ENCODE measurements at places on chromosomes 5 and 9. TPM values are rescaled to one million over a fixed set of nuclear protein-coding genes. Genes with fewer than 3 reads are reported as not detected.

DNA sequence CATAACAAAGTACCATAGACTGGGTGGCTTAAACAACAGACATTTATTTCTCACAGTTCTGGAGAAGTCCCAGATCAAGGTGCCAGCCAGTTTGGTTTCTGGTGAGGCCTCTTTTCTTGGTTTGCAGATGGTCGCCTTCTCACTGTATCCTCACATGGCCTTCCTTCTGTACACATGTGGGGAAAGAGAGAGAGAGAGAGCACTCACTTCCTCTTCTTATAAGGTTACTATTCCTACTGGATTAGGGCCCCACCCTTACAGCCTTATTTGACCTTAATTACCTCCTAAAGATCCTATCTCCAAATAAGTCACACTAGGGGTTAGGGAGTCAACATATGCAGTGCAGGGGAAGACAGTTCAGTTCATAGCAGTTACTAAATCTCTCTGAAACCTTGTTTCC, 205.6 kb upstream of the GDNF start:
- DNase-seq = no peak

GRCh38 chr5:131226899-131227298, 37.0 kb upstream of the CDC42SE2 start:
- DNase-seq = no peak

DNA sequence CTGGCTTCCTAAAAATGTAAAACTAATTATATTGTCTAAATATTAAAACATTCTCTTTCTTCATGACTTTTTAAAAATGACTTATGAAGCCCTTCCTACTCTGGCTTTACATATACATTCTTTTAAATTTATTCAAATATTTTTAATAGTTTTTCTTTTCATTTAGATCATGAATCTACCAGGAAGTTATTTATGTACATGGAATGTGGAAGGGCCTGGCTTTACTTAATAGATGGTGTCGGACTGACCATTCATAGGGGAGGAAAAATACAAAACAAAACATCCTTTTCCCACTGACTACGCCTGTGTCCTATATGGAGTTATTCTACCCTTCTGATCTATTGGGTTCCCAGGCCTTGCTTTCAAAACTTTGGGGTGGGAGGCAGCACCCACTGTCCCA, 129.8 kb downstream of the MACROH2A1 start:
- no peak for DNase-seq

Gene SPINK7
- total RNA-seq = not detected

DNA sequence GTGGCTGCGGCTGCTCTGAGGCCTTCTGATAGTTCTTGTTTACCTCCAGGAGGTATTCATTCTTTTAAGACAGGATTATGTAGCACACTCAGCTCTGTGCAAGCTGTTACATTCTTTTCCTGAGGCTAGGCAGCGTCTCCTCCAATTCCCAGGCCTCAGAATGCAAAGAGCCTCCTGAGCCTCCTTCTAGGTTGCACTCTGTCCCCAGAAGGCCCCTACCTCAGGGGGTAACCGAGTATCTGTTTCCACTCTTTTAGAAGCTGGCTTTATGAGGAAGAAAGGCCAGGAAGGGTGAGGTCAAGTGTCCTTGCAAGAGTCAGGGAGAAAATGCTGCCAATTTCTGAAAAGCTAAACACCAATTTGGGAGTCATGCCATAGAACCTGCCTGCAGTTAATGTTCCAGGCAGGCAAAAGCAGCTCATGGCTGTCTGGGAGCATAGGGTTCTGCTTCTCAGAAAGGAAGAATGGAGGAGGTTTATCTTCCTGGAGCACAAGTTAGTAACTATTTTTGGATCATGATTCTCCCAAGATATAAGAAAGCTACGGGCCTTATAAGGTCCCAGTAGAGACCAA, 178.9 kb downstream of the SEMA6A start:
- peak; percentile 19 for DNase-seq

GRCh38 chr9:118652258-118652657, 717.0 kb downstream of the BRINP1 start:
- DNase-seq = no peak

GRCh38 chr5:75368391-75368790, 31.4 kb downstream of the HMGCR start:
- no peak for DNase-seq

- peak; percentile 5 for DNase-seq
Measured at GRCh38 chr9:9326749-9327148, 1286.1 kb downstream of the PTPRD start.

- no peak for DNase-seq
Measured at GRCh38 chr9:91943478-91944470, 6.3 kb downstream of the ROR2 start.

GRCh38 chr5:58681943-58682342, 99.1 kb downstream of the RAB3C start:
- DNase-seq = no peak

Gene GFI1B
- not detected for total RNA-seq

GRCh38 chr5:37966871-37967270, 127.0 kb upstream of the GDNF start:
- no peak for DNase-seq

GRCh38 chr5:83404182-83404716, 67.3 kb upstream of the VCAN start:
- no peak for DNase-seq

GRCh38 chr9:2255128-2255527, 240.0 kb downstream of the SMARCA2 start:
- DNase-seq = no peak

Gene TSSK1B
- 0.18 TPM for total RNA-seq

Gene GRIN1
- total RNA-seq = not detected

Gene SLC34A3
- total RNA-seq = not detected

- no peak for DNase-seq
Measured at GRCh38 chr5:132808866-132809265, 4.2 kb upstream of the SOWAHA start.

DNA sequence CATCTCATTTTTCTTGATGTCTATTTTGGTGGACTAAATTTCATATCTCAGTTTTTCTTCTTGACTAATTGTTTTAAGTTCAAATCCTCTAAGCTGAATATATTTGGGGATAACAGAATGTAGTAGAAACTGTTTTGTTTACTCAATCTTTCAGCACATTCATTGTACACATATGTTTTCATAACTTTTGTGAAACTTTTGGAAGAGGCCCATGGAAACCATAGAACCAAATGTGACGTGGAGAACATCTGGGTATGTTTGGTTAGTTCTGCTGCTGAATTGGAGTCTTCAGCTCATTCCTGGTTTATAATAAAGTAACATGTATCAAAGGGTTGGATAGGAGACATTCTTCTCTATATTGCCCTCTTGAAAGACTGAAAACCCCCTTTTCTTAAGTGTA, 88.4 kb downstream of the CCDC171 start:
- no peak for DNase-seq

DNA sequence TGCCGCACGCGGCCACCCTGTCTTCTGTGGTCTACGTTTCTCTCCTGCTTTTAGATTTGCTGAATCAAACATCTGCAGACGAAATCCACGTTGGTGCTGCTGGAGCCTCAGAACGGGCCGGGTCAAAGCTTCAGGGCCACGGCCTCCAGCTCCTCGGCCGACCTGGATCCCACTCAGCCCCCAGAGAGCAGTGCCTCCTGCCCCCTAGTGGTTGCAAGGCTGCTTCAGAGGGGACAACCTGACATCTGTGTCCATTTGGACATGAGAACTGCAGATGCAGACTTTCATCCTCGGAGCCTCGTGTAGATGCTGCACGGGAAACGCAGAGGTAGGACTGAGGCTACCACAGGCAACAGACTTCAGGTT, 23.0 kb upstream of the SLC6A3 start:
- no peak for DNase-seq

Gene WNT8A
- total RNA-seq = not detected

- no peak for DNase-seq
Measured at GRCh38 chr9:34079181-34079580, 30.5 kb upstream of the UBAP2 start.

GRCh38 chr5:37222181-37222580, 27.0 kb downstream of the CPLANE1 start:
- DNase-seq = no peak

GRCh38 chr5:1731091-1731639, 68.5 kb downstream of the MRPL36 start:
- no peak for DNase-seq

Gene F2RL2
- total RNA-seq = 0.29 TPM

DNA sequence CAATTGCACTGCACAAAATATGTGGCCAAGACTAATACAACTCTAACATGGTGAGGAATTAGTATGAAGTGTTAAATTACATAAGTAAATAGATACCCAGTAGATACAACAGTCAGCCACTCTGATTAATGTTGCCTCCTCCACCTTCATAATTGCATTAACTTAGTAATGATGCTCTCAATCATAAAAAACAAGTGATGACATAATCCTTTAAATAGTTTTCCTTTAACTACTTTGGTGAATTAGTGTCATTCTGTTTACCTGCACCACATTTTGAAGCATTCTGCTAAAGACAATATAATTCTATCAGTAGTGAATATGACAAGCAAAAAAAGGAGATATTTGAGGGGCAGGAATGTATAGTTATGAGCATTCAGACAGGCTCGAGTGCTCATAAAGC, 265.9 kb upstream of the SLC24A2 start:
- no peak for DNase-seq

DNA sequence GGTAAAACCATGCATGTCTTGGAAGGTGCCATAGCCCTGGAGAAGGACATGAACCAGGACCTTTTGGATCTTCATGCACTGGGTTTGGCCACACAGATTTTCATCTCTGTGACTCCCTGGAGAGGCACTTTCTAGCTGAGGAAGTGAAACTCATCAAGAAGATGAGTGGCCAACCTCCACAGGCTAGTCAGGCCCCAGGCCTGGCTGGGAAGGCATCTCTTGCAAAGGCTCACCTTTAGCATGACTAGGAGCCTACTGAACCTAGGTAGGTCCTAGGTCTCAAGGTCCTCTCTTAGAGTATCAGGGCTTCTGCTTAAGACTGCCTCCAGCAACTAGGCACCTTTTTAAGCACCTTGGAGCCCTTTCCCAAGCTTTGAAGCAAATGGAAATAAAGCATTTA, 1448.7 kb upstream of the ACO1 start:
- DNase-seq = no peak

Gene CCDC112
- total RNA-seq = 39.1 TPM

Gene SPINK6
- not detected for total RNA-seq

- no peak for DNase-seq
Measured at GRCh38 chr5:172111852-172112225, 76.2 kb downstream of the STK10 start.

GRCh38 chr5:171316258-171317121, 7.4 kb downstream of the TLX3 start:
- peak; percentile 52 for DNase-seq

- no peak for DNase-seq
Measured at GRCh38 chr9:107175816-107176435, 107.2 kb upstream of the RAD23B start.

DNA sequence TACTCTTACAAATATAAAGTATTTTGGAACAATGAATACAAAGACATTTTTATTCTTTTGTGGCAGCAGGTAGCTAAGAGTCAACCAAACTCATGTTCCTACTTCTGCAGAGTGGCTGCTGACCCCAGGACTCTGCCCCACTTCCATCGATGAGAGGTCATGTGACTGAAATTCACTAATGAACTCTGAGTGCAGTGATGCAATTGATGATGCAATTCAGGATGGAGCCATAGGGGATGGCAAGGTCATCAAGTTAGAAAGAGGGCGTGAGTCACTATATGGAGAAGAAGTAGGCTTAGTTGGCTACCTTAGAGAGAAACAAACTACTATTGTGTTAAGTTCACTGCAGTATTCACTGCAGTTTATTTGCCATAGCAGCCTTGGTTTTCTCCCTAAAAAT, 340.4 kb downstream of the CTNND2 start:
- DNase-seq = no peak

Gene SPATA24
- 0.92 TPM for total RNA-seq

DNA sequence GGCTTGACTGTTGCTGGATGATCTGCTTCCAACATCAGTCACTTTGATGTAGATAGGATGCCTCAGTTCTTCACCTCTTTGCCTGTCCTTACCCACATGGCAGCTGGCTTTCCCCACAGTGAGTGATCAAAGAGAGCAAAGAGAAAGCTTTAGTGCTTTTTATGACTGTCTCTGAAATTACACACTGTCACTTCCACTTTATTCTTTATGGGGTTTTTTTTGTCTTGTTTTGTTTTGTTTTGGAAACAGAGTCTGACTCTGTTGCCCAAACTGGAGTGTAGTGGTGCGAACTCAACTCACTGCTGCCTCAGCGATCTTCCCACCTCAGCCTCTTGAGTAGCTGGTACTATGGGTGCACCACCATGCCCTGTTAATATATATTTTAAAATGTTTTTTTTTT, 32.4 kb upstream of the C5orf24 start:
- DNase-seq = no peak

DNA sequence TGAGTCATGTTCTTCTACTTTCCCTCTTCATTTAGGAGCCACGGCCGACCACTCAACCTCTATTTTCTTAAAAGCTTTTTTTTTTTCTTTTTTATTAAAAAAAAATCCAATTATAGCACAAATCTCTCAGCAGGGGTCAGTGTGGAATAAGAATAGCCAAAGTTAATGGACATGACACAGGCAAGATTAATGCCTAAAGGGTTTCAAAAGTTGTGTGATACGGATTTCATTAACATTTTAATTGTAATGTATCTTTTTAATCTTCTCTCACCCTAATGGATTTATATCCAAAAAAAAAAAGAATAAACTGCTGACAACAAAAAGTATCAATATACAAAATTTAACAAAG, 5.4 kb downstream of the NACC2 start:
- DNase-seq = no peak

Gene ANXA2R
- 1.2 TPM for total RNA-seq

- no peak for DNase-seq
Measured at GRCh38 chr9:26131886-26132285, 453.6 kb upstream of the TUSC1 start.

- DNase-seq = no peak
Measured at GRCh38 chr5:67200809-67201562, 4.4 kb upstream of the CD180 start.

- DNase-seq = no peak
Measured at GRCh38 chr5:61228691-61229280, 66.5 kb upstream of the SMIM15 start.

DNA sequence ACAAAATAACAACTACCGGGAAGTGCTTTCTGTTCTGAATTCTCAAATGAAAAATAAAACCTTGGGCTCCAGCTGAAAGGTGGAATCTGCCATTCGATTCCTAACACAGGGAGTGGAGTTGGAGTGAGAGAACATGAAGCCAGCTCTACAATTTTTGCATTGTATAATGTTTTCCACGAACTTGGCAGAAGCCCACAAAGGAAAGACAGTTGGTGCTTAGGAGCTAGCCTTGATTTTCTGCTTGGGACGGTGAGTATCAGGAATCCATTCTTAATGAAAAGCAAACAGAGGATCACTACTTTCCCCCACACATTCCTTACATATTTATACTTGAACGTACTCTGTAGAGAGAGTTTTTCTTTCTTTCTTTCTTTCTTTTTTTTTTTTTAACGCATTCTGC, 74.2 kb upstream of the FBXL7 start:
- DNase-seq = no peak

GRCh38 chr9:121707477-121708424, 56.3 kb downstream of the DAB2IP start:
- no peak for DNase-seq

Gene CATSPER3
- total RNA-seq = not detected

Gene GPR21
- total RNA-seq = not detected

DNA sequence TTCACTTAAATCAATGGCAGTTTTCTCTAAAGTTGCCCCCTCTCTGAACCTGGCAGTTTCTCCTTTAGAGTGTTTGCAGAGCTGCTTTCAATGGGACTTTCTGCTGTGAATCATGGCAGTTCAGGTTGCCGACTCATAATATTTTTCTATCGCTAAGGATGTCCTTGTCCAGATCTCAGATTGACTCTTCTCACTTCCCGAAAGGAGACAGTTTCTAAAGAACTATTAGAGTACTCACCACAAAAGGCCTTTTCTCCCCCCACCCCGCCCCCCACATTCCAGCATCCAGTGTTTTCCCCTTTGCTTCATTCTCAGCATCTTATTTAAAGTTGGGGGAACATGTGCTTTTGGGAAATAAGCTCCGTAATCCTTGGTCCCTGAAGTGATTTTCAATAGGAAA, 443.5 kb upstream of the KLF4 start:
- no peak for DNase-seq

Data from stomach (tissue), 19 donors.